GM04503 (cell line): ENCODE measurements at places on chromosomes 1 and 21.

DNA sequence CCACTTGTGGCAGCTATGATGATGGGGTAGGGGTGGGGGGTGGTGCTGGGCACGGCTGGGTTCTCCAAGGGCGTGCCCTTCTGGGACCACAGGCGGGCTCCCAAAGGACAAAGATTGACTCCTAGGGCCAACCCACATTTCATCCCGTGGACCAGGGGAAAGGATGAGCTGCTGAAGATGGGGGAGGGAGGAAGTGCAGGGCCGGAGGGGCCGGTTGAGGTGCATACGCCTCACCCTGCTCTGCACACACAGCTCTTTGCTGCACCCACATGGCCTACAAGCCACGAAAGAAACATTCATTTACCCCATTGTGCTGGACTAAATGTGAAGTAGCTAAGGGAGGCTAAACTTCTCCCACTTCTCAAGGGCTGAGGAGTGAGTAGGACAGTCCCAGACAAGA is 34.2 kb upstream of the GNPAT start:
- no peak for DNase-seq

DNA sequence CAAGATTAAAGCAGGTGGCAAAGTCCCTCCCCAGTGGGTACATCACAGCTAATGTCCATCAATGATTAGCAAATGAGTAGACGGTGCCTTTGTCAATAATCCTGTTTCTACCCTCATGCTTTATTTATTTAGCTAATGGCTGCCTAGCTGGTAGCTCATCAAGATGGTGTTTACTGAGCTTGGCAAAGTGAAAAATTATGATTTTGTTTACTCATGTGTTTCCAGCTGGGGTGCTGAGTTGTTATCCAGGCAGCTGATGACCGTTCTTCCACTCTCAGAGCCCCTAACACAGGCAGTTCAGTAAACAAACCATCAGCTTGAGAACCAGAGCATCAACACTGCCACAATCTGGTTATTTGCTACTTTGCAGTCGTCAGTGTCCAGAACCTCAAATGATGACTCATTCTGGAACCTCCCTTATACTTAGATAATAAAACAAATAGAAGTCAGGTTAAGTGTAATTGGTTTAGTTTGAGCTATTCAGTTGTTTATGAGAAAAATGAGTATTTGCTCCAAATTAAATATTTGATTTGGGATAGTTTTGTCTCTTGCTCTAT is 163.9 kb downstream of the ST6GALNAC5 start:
- peak; percentile 46 for DNase-seq

GRCh38 chr1:26585471-26585870 is 55.9 kb downstream of the RPS6KA1 start:
- DNase-seq, result no peak

GRCh38 chr1:22018583-22019559 is 17.4 kb downstream of the CELA3A start:
- DNase-seq, result peak; percentile 75

DNA sequence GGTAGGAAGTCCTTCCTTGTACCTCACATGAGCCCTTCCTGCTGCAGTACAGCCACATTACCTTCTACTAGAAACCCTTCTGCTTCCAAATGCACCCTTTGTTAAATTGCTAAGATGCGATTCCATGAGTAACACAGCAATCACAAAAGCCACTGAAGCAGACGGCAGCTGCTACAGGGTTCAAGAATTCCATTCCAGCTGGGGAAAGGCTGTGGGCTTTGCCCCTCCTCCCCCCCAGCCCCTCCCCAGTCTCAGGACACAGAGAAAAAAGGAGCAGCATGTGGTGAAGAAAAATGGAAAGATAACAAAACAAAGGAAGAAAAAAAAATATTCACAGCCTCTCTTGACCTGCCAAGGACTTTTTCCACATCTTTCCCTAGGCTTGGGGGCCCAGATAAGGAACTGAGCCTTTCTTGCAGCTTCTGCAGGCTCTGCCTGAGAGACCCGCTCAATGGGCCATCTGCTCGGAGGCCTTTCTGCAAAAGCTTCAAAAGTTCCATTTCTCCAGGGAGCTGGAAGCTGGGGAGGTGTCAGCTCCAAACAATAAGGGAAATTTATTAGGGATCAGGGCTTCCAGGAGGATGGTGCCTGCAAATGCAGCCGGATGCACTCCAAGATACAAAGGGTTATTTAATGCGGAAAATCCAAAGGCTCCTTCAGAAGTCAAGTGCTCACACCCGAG is 72.1 kb downstream of the SYT2 start:
- DNase-seq, result no peak

- DNase-seq, result no peak
Observed at GRCh38 chr1:16162163-16162822, 6.4 kb upstream of the EPHA2 start.

- DNase-seq, result no peak
Observed at GRCh38 chr21:37547615-37548200, 181.1 kb downstream of the DYRK1A start.

DNA sequence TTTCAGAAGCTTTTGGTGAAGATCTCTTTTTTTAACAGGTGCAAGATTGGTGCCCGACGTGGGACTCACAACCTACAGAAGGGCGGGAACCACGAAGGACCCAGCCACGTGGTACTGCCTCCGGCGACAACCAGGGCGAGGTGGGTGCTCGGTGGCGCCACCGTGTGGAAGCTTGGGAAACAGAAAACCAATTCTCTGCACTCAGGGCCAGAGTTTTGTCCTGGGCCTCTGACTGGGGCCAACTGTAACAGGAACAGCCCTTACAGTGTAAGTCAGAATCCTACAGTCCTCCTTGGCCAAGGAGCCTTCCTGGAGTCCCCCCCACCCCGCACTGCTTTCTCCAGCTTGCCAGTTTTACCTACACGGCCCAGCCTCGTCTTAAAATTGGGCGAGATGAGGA is 11.6 kb upstream of the S100A7A start:
- no peak for DNase-seq

- no peak for DNase-seq
Observed at GRCh38 chr1:201712387-201713085, 116.4 kb upstream of the IPO9 start.

- DNase-seq, result no peak
Observed at GRCh38 chr1:41349361-41350054, 11.7 kb upstream of the FOXO6 start.

GRCh38 chr1:50110656-50111055 is 1.9 kb downstream of the ELAVL4 start:
- no peak for DNase-seq

DNA sequence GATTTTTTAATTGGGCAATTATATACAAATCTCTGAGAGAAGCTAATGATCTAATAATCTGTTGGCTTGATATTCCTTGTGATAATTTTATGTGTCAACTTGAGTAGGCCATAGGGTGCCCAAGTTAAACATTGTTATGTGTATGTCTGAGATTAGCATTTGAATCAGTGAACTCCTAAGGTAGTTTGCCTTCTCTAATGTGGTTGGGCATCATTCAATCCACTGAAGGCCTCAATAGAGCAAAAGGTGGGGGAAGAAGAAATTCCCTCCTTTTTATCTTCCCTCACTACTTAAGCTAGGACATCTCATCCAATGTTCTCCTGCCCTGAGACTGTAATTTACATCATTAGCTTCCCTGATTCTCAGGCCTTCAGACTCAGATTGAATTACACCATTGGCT is 394.5 kb downstream of the LMO4 start:
- DNase-seq, result no peak

GRCh38 chr1:201004732-201005131 is 18.8 kb downstream of the KIF21B start:
- no peak for DNase-seq

DNA sequence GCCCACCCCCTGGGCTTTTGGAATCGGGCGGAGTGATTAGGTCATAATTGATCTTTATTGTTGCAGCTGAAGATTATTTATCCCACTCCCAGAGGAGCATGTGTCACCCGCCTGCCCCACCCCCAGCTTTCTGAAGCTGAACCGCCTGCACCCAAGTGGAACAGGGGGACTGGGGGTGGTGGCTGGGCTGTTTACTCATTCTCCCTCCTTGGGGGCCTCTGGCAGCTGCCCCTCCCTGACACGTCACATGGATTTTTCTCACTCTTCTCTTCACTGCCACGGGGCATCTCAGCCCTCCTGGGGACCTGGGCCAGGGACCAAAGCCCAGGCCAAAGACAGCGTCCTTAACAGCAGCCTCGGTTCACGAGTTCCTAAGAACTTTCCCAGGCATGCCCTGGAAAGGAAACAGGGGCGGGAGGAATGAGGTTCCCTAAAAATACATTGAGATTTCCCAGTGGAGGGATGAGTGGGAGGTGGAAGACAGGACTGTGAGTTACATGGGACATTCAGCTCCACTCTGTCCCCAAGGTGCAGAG is 31.6 kb upstream of the SOX13 start:
- DNase-seq, result no peak

GRCh38 chr1:23370709-23371584 is 1.3 kb upstream of the ZNF436 start:
- DNase-seq, result no peak

DNA sequence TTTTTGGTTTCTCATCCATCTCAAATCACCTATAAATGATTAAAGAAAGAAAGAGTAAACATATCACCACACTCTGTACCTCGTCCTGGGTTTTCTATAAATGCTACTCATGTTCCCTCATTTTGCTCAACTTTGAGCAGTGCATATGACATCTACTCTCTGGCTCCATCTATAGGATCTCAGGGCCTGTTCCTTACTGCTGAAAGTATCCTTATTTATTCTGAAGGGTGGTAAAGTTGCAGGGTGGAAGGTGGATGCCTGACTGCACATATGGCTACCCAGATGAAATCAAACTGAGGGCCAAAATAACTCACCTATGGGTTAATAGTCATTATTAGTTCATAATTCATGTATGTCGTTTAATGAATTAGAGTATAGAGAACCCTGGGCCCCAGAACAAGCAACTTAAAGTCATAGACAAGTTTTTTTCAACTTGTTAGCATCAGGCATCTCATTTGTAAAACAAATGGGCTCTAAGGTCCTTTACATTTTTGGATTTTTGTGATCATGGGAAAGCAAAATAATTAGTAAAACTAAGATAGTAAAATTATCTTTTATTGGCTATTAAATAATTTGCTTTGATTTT is 46.5 kb downstream of the NCF2 start:
- peak; percentile 16 for DNase-seq

GRCh38 chr1:180247061-180247460 is 17.0 kb downstream of the LHX4 start:
- DNase-seq, result no peak

DNA sequence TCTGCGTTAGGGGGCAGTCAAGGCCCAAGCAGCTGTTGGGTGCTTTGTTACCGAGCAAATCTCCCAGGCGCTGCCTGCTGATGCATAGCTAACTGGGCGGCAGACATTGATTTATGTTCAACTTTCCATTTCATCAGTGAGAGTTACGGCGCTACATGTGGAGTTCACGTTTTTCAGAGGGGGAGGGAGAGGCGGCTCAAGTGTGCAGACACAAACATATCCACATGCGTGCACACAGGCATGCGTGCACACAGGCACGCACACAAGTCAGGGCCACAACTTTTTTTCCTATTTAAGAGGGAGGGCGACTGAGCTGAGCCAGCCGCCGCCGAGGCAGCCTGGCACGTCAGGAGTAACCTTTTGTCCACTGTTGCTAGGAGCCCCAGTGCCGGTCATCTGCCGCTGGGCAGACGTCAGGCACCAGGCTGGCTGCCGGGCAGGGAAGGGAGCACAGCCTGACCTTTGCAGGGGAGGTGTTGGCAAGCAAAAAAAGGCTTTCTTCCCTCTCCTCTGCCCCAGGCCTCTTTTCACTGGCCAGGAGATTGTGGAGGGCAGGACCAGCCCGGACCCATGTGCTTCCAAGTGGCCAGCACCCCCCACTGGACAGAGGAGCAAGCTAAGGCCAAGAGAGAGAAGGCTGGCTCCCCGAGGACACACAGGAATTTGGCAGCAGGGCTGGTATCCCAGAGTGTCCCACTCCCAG is 73.3 kb downstream of the MRPL37 start:
- DNase-seq, result peak; percentile 63

- peak; percentile 39 for DNase-seq
Observed at GRCh38 chr1:227945891-227946623, 1.7 kb downstream of the WNT9A start.

GRCh38 chr1:27621051-27621920 is 13.7 kb downstream of the FGR start:
- no peak for DNase-seq
